ENCODE measurements at places on chromosomes 5 and 9. TPM values are rescaled to one million over a fixed set of nuclear protein-coding genes. Genes with fewer than 3 reads are reported as not detected.

GABRA1 gene
- total RNA-seq, result not detected

ENTPD2 gene
- total RNA-seq, result not detected

PCDHA1 gene
- under 0.01 TPM for total RNA-seq

PAEP gene
- not detected for total RNA-seq

REXO4 gene
- 15.9 TPM for total RNA-seq

KCTD16 gene
- 1.00 TPM for total RNA-seq

TMEM252 gene
- total RNA-seq, result not detected

C6 gene
- 0.11 TPM for total RNA-seq

SLIT3 gene
- total RNA-seq, result 2.5 TPM

All from uterine smooth muscle cell (primary cell).